ENCODE measurements at places on chromosomes 7 and 10.

DNA sequence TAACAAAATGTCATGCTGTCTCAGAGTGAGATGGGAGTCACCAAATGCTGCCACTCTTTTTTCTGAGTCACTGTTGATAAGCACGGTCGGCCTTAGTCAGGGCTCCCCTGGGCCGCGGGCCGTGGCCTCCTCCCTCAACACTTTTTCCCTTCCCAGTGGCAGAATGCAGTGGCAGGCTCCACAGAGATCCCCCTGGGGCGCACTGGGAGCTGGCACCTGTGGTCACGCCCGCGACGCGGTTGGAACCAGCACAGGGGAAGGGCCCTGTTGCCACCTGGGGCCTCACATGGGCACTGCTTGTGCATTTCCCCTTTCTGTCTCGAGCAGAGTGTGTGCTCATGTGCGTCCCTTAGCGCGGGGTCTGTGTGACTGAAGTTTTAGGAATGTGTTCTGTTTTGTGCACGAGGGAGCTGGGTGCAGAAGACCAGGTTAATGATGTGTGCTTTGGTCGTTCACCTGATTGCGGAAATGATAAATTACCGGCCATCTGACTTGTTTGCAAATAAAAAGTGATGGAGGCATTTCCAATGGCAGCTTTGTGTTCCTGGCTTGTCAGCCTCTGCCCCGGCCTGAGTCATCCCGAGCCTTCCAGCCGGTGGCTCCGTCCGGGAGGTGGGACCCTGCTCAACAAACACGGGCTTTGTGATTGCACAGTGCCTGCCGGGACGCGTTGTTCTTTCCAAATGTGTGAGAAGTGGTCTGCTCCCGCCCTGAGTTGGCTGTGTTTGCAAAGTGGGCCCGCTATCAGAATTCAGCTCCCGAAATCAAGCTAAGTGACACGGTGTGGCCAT is 100.7 kb downstream of the NKX6-2 start:
- DNase-seq = no peak

- no peak for DNase-seq
Observed at GRCh38 chr10:71406878-71407277, 10.2 kb downstream of the CDH23 start.

- DNase-seq = no peak
Observed at GRCh38 chr10:103915796-103916195, 2.2 kb downstream of the STN1 start.

DNA sequence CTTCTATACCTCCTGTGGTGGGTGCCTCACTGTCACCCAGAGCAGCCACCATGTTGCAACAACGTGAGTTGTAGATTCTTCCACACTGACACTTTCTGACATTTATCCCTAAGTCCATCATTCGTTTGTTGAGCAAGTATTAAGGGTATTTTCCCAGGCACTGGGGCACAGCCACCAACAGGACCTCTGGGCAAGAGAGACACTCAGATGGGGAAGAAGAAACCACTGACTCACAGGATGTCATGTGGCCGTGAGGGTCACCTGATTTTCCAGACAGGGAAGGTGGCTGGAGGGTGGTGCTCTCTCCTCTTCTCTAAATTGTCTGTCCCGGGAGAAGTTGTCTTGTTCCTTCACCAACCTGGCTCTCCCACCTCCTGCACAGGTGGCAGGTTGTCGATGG is 51.7 kb upstream of the PPIF start:
- no peak for DNase-seq

DNA sequence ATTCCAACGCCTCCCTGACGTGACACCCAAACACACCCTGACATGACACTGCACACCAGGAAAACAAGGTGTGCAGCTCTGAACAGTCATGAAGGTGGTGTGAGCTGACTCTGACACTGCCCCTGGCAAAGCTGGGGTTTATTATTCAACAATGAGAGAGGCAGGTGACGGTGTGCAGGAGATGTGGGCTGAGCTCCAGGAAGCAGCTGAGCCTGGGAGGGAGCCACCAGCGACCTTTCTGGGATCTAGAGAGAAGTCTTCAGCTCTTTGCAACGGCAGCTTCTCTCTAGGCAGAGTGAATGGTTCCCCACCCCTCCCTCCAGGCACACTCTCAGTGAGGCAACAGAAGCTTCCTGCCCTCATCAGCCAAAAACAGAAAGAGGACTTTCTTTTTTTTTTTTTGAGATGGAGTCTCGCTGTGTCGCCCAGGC is 65.6 kb downstream of the SH3PXD2A start:
- DNase-seq = no peak

GRCh38 chr7:13894954-13895353 is 94.5 kb downstream of the ETV1 start:
- DNase-seq = no peak

GRCh38 chr7:101177644-101178043 is 2.4 kb downstream of the NAT16 start:
- DNase-seq = no peak

GRCh38 chr10:61870526-61870895 is 31.0 kb upstream of the ARID5B start:
- DNase-seq = no peak

DNA sequence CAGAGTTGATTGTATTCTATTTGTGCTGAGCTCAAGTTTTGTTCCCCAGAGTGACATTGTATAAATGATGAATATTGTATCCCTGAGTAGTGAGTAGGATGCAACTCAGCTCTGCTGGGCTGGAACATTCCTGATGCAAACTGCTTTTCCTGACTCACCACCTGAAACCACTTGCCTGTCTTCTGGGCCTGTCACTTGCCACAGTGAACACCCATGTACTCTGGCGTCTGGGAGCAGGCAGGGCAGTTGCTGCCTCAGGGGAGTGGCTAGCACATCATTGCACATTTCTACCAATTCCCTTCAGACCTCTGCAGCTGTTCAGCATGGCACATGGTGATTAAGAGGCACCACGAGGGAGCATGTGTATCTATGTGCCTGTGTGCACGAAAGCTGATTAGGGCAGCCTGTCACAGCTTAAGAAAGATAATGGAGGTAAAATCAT is 157.3 kb downstream of the SND1 start:
- peak; percentile 99 for DNase-seq

DNA sequence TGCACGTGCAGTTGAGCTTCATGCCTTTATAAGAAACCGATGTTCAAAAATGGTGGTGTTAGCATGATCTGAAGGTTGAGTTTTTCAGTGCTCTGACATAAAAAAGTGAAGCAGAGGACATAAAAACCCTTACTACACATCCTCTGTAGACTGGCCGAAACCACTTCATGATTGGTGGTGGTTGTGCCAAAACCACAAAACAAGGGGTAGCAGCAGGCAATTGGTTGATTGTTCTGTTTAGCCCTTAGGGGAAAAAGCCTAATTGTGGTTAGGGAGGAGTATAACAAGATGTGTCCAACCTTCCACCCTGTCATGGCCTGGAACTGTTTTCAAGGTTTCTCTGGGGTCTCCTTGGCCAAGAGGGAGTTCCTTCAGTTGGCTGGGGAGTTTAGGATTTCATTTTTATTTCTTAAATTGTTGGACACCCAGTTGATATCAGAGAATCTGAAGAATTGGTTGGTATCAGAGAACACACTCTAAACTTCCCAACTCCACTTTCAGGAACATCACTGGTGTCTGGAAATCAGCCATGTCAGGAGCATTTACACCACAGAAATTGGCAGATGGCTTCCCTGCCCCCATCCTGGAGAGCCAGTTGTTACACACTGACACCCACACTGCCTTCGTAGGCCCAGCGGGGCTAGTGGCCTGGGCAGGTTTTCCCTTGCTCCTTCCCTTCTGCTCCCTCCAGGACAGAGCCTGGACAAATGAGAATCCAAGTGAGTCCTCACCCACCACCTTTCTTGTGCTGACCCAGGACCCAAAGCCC is 18.8 kb downstream of the MRPS24 start:
- DNase-seq = no peak

- no peak for DNase-seq
Observed at GRCh38 chr10:17128261-17128660, 1.4 kb downstream of the CUBN start.

GRCh38 chr10:126479280-126479895 is 91.1 kb upstream of the ADAM12 start:
- no peak for DNase-seq

DNA sequence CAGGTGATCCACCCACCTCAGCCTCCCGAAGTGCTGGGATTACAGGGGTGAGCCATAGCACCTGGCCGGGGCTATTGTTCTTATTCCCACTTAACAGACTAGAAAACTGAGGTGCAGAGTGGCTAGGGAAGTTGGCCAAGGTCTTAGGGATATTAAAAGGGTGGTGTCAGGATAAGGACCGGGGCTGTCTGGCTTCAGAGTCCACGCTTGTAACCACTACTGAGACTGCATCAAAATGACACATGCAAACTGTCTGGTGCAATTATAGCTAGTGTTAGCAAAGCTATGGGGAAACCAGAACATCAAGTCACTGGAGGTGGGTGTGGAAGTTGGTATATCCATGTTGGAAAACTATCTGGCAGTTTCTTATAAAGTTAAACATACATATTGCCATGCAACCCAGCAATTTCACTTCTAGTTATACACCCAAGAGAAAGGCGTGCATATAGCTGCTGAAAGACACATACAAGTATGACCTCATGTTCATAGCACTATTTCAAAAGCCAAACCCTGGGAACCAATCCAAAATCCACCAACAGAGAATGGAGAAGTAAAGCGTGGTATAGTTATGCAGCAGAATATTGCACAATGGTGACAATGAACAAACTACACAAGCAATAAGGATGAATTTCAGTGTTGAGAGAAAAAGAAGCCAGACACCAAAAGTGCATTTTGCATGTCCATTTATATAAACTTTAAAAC is 33.9 kb upstream of the EEPD1 start:
- no peak for DNase-seq

DNA sequence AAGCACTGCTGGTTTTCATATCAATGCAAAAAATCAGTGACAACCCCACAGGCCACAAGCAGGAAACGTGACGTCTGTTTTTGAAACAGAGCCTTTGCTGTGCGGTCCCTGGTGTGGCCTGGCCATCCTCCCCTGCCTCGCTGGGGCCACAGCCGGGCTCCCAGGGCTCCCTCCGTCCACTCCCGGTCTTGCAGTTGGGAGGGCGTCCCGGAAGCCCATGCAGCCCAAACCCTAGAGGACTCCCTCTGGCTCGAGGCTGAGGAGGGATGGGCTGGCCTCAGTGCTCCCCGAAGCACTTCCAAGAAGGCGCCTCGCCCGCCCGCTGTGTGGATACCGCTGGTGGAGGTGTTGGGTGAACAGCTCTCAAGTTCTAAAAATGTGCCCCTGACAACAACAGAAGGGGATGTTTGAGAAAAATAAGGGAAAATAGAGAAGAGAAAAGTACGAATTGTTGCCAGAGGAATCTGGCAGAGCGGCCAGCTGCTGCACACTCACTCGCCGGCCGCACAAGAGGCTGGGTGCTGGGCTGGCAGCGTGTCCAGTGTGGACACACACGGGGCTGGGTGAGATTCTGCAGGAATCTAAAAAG is 73.5 kb downstream of the ZRANB1 start:
- DNase-seq = no peak

GRCh38 chr10:11064832-11065231 is 47.2 kb downstream of the CELF2 start:
- no peak for DNase-seq

- DNase-seq = no peak
Observed at GRCh38 chr10:108685863-108686531, 1237.3 kb downstream of the XPNPEP1 start.

DNA sequence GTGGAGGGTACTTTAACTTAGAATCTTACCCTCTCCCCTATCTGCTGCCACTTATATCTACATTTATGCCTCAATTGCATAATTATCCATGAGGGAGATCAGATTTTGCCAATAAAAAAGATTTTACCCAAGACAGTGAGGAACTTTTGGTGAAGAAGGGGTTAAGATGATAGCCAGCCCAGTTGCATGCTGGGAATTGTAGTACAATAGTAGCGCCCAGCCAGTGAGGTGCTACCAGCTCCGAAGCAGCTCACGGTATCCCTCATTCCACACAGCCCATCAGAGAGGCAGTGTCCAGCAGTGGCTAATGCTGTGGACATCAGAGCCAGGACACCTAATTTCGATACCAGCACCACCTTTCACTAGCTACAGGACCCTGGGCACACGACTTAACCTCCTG is 5.9 kb upstream of the LGI1 start:
- DNase-seq = peak; percentile 50

- no peak for DNase-seq
Observed at GRCh38 chr10:105634281-105634680, 993.2 kb downstream of the SORCS3 start.

GRCh38 chr10:71717551-71717951 is 2.0 kb downstream of the C10orf105 start:
- no peak for DNase-seq

DNA sequence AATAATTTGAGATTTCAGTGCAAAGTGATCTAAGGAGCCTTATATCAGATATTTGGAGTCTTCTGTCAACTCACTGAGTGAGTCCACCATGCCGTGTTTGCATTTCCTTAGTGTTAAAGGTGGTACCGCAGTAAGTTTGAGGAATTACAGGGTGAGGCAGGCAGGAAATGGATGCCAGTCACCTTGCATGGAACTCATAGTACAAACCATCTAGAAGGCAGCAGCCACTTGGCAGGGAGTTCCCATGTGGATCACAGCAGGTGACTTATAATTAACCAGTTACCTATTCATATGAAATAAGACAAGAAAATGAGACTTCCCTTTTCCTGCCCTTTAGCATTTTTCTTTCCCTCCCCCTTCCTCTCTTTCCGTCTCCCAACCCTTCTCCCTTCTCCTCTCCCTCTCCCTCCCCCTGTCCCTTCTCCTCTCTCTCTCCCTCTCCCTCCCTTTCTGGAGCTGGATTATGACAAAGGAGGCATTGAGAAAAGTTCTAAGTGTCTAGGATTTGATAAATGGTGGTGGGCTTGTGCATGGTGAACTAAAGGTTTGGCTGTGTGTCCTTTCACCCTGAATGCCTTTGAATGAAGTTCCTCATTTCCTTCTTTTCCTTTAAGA is 94.1 kb downstream of the LRRC4 start:
- no peak for DNase-seq

DNA sequence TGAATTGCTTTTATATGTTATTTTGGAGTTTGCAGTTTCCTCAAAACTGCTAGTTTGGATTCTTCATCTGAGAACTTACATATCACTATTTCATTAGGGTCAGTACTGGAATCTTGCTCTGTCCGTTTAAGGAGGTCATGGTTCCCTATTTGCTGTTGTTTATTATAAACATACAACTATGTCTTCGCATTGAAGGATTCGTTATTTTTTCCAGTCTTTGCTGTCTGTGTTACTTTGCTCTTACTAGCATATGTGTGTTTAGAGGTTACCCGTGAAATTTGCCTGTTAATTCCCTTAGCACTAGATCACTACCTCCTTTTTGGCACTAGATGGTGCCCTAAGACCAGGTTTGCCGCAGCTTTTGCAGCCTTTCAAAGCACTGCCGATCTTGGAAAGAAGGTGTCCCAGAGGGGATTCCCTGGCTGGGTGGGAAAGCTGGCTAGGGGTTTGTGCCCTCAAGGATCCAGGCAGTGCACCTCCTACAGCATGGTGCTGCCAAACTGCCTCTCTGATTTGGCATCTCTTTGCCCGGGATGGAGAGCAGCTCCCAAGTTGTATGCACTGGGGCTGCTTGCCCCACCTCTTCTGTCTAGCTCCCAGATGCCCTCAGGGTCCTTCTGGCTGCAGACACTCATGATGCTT is 103.1 kb upstream of the APBB1IP start:
- peak; percentile 69 for DNase-seq

DNA sequence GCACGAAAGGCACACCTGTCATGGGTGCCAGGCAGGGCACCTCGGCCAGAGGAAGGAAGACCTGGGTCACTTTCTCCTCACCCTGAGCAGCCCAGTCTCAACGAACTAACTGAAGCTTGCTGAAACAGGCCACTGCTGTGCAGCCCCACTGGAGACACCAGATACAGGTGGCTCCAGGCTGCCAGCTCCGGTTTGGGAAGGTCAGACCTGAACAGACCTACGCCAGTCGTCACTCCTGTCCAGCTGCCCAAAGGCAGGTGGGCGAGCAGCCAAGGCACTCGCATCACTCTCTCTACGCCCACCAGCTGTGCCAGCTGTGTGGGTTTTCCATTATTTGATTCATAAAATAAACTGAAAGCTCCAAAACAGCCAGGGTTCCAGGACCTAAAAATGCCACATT is 256.1 kb downstream of the ZMYND11 start:
- no peak for DNase-seq

All from NCI-H82 (cell line).